ENCODE measurements at places on chromosomes 13 and 19.

DNA sequence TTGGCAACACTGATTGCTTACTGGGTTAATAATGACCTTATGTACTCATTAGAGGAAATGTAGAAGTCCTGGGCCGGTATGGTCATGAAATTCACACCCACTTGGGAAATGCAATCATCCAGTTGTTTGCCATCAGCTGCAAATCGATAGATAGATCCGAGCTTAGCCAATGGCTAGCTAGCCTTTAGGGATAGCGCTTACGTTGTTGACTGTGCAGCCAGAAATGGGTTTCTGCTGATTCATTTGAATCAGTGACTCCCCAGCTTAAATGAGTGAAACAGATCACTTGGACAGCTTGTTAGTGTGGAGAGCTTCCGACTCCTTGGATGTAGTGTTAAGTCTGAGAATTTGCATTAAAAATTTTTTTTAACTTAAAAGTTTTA is 11.8 kb downstream of the IL17D start:
- DNase-seq = no peak

GRCh38 chr19:43759515-43759914 is 4.8 kb upstream of the SMG9 start:
- no peak for DNase-seq

DNA sequence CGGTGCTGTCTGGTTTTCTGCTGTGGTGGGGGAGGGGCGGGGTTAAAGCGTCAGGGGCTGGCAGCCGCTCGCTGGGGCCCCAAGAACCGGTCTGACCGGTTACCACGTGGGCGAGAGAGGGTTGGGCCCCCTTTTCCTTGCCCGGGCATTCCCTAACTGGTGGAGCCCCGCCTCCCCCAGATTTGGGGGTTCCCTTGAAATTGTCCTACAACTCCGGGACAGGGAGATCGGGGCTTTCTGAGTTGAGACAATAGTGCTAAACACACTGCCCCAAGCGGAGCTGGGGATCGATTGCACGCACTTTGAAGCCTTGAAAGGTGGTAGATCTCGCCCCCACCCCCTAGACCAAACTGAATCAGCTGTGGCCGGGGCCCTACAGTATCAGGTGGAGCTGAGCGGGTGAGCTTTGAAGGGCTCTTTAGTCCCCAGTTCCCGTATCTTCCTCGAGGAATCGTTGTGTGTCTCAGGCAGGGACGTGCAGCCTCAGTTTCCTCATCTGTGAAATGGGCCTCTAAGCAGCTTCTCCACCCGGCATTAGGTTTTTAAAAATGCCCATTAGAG is 4.8 kb downstream of the IER2 start:
- peak; percentile 67 for DNase-seq

DNA sequence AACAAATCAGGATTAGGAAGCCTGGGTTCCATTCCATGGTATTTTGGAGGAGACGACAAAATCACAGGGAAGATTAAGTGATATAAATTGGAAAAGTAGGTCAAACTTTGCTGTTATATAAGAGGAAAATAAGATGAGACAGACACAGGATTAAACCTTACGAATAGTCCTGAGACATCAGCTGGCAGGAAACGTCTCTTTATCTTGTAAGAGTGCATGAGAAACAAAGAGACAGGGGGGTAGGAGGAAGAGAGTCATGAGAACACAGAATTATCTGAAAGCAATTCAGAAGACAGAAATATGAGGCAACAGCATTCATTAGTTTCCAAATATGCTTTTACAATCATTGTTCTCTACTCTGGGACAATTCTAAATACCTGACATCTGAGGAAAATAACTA is 310.6 kb upstream of the MIR17HG start:
- no peak for DNase-seq

GRCh38 chr13:44667943-44668342 is 91.8 kb upstream of the TSC22D1 start:
- no peak for DNase-seq

- no peak for DNase-seq
Observed at GRCh38 chr13:94286581-94286980, 192.9 kb downstream of the DCT start.

DNA sequence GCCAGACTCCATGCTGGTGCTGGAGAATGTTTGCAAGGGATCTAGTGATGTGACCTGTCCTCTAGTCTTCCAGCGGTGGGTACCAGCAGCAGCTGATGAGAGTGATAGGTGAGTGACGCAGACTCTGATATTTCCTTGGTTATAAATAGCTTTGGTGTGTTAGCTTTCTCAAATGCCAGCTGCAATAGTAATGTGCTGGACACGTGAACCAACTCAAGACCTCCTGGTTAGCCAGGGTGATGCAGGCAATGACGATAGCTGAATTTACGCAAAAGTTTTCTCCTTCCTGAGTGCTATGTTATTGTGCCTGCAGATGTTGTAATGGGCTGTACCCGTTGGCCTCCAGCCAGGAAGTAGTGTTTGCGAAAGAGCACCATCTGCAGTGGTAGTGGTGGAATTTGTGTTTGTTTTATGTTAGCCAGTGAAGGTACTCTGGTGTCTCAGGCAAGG is 129.5 kb downstream of the CYSLTR2 start:
- DNase-seq = no peak

- DNase-seq = no peak
Observed at GRCh38 chr13:111037927-111038326, 77.2 kb upstream of the ARHGEF7 start.

GRCh38 chr13:20101467-20102316 is 59.2 kb downstream of the GJA3 start:
- no peak for DNase-seq

- DNase-seq = no peak
Observed at GRCh38 chr19:44003461-44004009, 778 bp downstream of the ZNF230 start.

GRCh38 chr13:109665781-109666249 is 120.6 kb downstream of the IRS2 start:
- DNase-seq = no peak

DNA sequence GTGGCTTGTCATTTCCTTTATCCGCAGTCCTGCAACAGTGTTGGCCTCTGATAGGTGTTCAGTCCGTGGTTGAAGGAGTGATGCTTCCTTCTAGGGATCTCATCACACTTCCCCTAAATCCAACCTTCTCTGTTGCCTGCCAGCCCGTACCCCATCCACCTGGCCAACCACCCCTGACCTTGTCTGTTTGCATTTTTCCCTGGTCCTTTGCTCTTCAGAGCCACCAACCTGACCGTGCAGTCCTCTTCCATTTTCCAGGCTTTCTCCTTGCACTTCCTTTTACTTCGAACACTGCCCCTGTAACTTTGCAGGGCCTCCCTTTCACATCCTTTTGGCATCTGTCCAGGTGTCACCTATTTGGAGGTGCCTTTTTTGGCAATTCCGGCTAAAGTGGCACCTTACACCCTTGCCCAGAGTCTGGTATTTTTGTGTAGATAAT is 696 bp downstream of the ZNF460 start:
- peak; percentile 6 for DNase-seq

DNA sequence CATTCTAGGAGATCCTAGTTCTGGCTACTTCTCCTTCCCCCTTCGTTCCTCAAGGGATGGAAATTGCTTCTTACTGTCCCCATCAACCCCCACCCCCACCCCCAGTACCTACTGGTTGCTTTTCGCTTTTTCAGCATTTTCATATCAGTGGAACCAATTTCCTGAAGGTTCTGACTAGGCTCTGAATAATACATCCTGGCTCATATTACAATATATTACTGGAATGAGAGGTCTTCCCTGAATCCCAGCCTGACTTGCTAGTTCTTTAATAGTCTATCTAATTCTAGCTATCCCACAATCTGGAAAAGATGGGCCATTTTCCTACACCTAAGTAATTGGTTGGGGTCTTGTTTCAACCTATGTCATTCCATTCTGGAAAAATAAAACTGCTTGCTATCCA is 207.4 kb downstream of the COG6 start:
- no peak for DNase-seq

DNA sequence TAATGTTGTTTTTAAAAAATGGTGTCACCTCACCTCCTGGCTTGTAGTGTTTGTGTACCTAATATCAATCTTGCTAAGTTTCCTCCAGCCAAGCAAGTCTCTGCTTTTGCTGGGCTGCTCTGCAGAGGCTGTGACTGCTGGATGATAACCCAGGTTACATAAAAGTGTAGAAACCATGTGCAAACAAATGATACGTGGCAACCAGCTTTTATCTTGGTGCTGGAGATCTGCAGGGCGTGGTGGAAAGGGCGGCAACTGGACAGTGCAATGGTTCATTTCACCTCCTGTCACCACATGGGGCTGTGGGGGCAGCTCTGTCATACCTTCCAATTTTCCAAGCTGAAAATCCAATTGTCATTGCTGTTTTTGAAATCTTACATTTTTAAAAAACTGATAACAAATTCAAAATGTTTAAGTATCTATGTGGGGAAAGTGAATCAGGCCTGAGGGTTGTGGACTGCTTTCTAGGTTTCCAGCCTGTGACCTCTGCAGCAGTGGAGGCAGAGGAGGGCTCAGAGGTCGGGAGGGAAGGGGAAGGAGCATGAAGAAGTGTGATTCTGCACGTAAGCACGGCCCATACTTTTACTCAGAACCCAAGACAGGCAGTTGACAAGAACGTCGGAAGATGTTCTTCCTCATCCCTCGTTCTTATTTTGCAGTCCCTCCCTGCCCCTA is 9.7 kb downstream of the GPR42 start:
- no peak for DNase-seq

GRCh38 chr13:98507282-98507797 is 69.6 kb downstream of the STK24 start:
- DNase-seq = no peak

DNA sequence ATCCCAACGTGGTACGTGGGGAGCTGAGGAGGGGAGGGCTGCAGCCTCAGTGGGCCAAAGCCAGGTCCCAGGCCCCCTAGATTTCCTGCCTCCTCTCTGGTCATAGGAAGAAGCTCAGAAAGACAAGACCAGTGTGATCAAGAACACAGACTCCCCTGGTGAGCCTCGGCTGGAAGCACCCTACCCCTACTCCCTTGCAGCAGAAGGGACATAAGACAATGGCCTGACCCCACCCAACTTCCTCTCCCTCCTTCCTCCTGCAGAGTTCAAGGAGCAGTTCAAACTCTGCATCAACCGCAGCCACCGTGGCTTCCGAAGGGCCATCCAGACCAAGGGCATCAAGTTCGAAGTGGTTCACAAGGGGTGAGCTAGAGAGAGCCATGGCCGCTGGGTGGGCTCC is 11.5 kb downstream of the PODNL1 start:
- DNase-seq = no peak

DNA sequence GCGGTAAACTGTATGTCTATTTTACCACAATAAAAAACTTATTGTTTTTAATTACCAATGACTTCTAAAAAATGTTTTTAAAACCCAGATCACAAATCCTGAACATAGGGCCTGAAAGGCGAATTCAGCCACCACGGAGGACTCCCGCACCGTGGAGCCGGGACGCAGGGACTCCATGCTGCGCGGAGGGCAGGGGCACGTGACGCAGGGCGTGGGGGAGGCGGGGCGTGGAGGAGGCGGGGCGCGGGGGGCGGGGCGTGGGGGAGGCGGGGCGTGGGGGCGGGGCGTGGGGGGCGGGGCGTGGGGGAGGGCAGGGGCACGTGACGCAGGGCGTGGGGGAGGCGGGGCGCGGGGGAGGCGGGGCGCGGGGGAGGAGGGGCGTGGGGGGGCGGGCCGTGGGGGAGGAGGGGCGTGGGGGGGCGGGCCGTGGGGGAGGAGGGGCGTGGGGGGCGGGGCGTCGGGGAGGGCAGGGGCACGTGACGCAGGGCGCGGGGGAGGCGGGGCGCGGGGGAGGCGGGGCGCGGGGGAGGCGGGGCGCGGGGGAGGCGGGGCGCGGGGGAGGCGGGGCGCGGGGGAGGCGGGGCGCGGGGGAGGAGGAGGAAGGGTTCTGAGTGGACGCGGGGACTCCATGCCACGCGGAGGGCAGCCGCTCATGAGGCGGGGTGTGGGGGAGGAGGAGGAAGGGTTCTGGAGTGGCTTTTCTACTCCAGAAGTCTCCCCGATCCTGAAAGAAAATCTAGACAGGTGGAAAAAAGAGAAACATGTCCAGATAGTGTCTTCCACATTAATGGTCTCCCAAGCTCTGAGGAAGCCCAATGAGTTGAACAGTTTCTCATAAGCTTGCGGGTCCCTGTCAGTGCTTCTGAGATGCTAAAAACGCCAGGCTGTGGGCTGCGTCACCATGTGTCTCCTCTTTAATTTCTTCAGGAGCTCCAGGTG is 4.4 kb upstream of the PROZ start:
- peak; percentile 65 for DNase-seq

GRCh38 chr13:21632196-21632595 is 28.2 kb upstream of the MICU2 start:
- no peak for DNase-seq

GRCh38 chr19:32823747-32824102 is 45.8 kb downstream of the SLC7A9 start:
- no peak for DNase-seq

- DNase-seq = no peak
Observed at GRCh38 chr13:75796825-75797224, 160.7 kb downstream of the LMO7 start.

DNA sequence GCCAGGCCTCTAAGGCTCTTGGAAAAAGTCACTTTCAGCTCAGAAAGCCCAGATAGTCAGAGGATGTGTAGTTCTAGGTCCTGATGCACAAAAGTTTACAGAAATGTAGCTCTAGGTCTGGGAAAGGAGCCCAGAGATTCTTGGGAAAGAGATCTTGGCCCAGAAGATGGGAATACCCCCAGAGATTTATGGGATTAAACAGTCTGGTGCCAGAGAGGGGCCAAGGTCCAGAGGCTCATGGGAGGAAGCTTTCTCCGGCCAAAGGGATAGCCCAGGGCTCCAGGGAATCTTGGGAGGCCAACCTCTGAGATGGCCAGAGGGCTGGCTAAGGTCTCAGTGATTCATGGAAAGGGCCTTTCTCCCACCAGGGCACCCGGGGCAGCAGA is 15.2 kb downstream of the BCAT2 start:
- no peak for DNase-seq

DNA sequence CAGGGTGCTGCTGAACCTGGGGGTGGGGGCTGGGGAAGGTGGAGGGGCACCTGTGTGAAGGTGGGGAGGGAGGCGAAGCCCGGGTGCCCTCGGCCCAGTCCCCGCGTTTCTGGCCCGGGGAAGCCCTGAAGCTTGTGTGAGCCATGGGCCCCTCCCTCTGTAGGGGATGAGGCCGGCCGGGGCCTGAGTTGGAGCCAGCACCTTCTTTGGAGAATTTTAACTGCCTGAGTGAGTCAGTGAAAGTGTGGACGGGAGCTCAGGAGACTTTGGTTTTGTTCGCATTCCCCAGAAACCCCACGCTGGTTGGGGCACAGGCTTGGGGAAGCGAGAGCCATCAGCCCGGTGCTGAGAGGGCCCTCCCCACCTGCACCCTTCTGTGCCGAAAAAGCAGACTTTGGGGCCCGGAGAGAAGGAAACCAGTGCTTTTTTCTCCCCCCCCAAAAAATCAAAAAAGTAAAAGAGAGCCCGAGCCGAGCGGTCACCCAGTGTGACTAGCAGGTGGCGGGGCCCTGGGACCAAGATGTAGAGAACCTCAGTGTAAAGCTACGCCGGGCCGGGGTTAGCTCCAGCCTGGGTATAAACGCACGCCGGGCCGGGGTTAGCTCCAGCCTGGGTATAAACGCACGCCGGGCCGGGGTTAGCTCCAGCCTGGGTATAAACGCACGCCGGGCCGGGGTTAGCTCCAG is 45.1 kb downstream of the TMEM255B start:
- no peak for DNase-seq

Measured in T-helper 1 cell (primary cell).